Activated T-helper 2 cell treated with anti-CD3 and anti-CD28 coated beads, Interferon-gamma antibody, Interleukin-2, Interleukin-4, amounts not matched to agents 10 μg/mL and 5 μg/mL and 100 μg/mL, durations not matched to agents 14 hours and 24 hours and 36 hours (primary cell): ENCODE measurements at places on chromosomes 1 and 21.

- H3K4me1 ChIP-seq = peaks cover 16% of the 10 kb centered on the region
- H3K27ac ChIP-seq = no peak overlapping the region
- no peaks in the 10 kb centered on the region for H3K27me3 ChIP-seq
- no peak for DNase-seq
- H3K36me3 ChIP-seq = peaks cover 4% of the 10 kb centered on the region
These were observed 238 bp upstream of the SCP2 start for GRCh38 chr1:52926864-52927211.

DNA sequence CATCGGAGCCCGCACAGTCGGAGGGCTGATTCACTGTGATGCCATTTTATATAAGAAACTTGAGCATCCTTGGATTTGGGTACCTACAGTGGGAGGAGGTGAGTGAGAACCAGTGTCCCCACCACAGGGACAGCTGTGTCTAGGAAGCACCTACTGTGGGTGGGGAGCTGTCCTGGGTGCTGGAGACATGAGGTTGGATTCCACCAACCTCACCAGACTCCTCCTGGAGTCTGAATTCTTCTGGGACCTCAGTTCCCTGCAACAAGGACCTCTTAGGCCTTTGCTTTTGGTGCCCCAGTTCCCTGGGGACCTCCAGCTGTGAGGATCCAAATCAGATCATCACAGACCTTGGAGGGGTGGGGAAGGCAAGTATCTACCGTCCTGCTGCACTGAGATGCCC is 188.8 kb downstream of the PRDM16 start:
- no peak for DNase-seq
- no peaks in the 10 kb centered on the region for H3K36me3 ChIP-seq
- no peak overlapping the region for H3K27ac ChIP-seq

DNA sequence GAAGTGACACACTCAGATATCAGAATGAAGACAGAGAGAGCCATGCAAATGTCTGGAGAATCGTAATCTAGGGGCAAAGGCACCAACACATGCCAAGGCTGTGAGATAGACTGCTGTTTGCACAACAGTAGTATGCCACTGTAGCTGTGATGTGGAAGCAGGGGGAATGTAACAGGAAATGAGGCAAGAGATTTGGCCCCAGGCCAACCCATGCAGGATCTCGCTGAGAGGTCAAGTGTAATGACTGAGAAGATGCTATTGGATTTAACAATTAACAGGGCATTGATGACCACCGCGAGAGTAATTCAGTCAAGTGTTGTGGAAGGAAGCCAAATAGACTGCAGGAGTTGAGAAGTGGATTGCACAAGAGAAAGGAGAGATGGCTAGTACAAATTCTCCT is 107.3 kb upstream of the ST6GALNAC5 start:
- DNase-seq = no peak
- H3K4me3 ChIP-seq = no peak overlapping the region
- H3K27ac ChIP-seq = no peak overlapping the region

DNA sequence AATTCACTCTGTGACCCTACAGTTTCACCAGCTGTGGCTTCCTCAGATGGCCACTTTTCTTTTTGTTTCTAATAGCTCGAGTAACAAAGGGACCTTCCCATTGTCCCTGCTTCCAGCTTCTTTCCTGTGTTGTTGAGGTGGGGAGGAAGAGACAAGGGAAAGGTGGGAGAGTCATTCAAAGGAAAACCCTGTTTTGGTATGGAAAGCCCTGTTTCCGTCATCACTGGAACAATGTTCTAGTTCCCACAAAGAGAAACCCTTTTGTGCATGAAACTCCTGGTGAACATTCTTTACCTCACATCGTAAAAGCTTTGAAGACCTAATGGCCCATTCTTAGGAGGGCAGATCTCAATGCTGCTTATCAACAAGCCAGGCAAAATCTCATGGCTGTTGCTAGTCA is 62.2 kb downstream of the ABCA4 start:
- H3K27ac ChIP-seq = no peak overlapping the region
- peaks cover 19% of the 10 kb centered on the region for H3K27me3 ChIP-seq
- H3K36me3 ChIP-seq = no peaks in the 10 kb centered on the region

- H3K27ac ChIP-seq = no peak overlapping the region
- no peaks in the 10 kb centered on the region for H3K36me3 ChIP-seq
- no peaks in the 10 kb centered on the region for H3K4me1 ChIP-seq
- H3K27me3 ChIP-seq = no peaks in the 10 kb centered on the region
- DNase-seq = no peak
These were observed 43.3 kb downstream of the LRRC53 start for GRCh38 chr1:74468982-74469603.

DNA sequence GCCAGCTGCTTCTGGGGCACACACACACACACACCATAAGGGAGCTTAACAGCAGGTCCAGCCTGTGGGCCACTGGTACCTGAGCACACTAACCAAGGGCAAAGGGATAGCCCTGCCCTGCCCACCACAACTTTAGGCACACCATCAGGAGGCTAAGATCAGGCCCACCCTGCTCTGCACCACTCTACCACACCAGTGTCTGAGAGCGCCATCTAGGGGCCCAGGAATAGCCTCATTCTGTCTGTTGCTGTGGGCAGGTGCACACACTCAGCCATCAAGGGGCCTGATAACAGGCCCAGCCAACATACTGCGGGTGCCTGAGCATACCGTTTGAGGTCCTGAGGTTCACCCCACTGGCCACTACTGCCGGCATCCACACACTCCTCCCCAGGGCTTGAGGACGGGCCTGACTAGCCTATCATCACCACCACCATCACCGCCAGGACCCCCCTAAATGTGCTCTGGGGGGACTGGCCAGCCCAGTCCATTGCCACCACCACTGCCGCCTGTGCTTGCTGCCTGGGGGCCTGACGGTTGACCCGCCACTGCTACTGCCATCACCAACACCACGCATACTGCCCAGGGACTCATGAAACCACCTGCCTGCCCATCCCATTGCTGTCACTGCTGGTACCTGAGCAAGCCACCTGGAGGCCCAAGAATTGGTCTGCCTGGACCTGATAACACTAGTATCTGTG is 31.3 kb downstream of the NSL1 start:
- no peak overlapping the region for H3K27ac ChIP-seq
- H3K4me3 ChIP-seq = no peak overlapping the region
- peaks cover 43% of the 10 kb centered on the region for H3K36me3 ChIP-seq
- H3K4me1 ChIP-seq = peaks cover 11% of the 10 kb centered on the region

- H3K27ac ChIP-seq = no peak overlapping the region
- no peaks in the 10 kb centered on the region for H3K4me1 ChIP-seq
- no peak overlapping the region for H3K4me3 ChIP-seq
- DNase-seq = no peak
- H3K27me3 ChIP-seq = no peaks in the 10 kb centered on the region
- no peaks in the 10 kb centered on the region for H3K36me3 ChIP-seq
These were observed 338.4 kb downstream of the DISC1 start for GRCh38 chr1:231964961-231965360.

GRCh38 chr1:193069748-193070385 is 10.5 kb downstream of the RO60 start:
- H3K27ac ChIP-seq = no peak overlapping the region
- no peak for DNase-seq
- H3K27me3 ChIP-seq = no peaks in the 10 kb centered on the region
- peak overlapping the region; percentile 28 for H3K4me3 ChIP-seq
- H3K36me3 ChIP-seq = peaks cover 41% of the 10 kb centered on the region
- peaks cover 38% of the 10 kb centered on the region for H3K4me1 ChIP-seq

DNA sequence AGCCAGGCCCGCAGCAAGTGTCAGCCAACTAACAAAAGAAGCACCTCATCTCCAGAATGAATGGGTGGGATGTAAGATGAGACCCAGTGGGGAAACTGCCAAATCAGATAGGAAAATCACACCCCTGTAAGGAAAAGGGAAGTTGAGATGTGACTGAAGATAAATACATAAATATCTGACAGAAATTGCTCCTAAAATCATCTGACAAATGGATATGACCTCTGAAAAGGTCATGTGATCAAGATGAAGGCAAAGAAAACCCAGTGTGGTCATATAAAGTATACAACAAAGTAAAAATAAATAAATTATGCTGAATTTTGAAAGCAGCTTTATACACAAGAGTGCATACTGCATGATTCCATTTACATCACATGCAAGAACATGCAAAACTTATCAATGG is 12.7 kb downstream of the SIPA1L2 start:
- H3K4me3 ChIP-seq = no peak overlapping the region
- no peaks in the 10 kb centered on the region for H3K36me3 ChIP-seq
- peaks cover 1% of the 10 kb centered on the region for H3K4me1 ChIP-seq
- H3K27me3 ChIP-seq = peaks cover 12% of the 10 kb centered on the region
- DNase-seq = no peak

- DNase-seq = no peak
- H3K4me1 ChIP-seq = no peaks in the 10 kb centered on the region
- no peaks in the 10 kb centered on the region for H3K27me3 ChIP-seq
- no peak overlapping the region for H3K4me3 ChIP-seq
These were observed 1102.5 kb downstream of the AMY1C start for GRCh38 chr1:104852151-104852550.

DNA sequence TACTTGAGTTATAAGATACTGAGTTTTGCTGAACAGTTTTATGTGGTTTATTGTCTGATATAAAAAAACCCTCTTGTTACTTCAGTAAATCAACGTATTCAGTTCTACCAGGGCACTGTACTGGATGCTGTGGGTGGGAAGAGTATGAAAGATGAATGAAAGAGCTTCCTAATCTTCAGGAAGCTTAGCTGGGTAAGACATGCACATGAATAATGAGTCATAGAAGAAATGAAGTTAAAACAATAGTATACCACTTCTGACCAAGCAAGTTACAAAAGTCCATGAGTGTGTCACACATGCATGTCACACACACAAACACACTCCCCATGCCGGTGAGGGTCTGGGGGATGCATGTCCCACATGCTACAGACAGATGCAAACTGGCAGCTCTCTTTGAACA is 105.9 kb downstream of the SIPA1L2 start:
- H3K36me3 ChIP-seq = no peaks in the 10 kb centered on the region
- no peak overlapping the region for H3K4me3 ChIP-seq
- H3K4me1 ChIP-seq = peaks cover 6% of the 10 kb centered on the region
- H3K27me3 ChIP-seq = peaks cover 21% of the 10 kb centered on the region
- DNase-seq = no peak
- no peak overlapping the region for H3K27ac ChIP-seq

DNA sequence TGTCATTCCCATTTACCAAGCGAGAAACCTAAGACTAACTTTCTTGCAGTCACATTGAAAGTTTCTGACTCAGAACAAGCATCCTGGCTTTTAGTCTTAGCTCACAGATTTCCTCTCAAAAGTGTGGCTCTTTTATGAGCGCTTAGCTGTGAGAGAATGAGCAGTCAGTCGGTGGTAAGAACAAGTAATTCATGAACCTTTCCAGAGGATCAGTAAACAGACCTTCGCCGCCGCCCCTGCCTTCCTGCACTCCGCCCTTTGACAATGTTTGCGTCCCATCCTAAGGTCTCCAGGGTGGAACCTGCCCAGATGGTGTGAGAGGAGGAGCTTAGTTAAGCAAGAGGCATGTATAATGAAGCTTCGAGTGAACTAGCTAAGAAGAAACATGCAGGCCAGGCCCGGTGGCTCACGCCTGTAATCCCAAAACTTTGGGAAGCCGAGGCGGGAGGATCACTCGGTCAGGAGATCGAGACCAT is 142.4 kb downstream of the GLUL start:
- peaks cover 16% of the 10 kb centered on the region for H3K4me1 ChIP-seq
- peak; percentile 18 for DNase-seq
- H3K27ac ChIP-seq = peak overlapping the region; percentile 80
- H3K27me3 ChIP-seq = peaks cover 6% of the 10 kb centered on the region

DNA sequence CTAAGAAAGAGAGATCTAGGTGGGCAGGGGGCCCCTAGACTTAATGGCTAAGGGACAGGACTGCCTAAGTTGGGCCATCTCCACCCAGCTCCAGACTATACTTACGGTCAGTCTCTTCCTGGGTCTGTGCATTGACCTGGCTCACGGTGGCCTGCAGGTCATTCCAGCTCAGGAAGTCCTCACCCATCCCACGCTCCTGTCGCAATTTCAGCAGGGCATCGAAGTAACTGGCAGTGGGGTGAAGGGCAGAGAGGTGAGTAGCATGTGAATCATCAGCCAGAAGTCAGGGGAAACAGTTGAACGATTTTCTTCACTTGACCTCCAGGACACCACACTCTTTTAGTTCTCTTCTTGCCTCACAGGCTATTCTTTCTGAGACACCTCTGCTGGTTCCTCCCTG is 20.5 kb downstream of the IQGAP3 start:
- DNase-seq = no peak
- H3K36me3 ChIP-seq = peaks cover 18% of the 10 kb centered on the region
- no peak overlapping the region for H3K27ac ChIP-seq
- no peaks in the 10 kb centered on the region for H3K27me3 ChIP-seq

DNA sequence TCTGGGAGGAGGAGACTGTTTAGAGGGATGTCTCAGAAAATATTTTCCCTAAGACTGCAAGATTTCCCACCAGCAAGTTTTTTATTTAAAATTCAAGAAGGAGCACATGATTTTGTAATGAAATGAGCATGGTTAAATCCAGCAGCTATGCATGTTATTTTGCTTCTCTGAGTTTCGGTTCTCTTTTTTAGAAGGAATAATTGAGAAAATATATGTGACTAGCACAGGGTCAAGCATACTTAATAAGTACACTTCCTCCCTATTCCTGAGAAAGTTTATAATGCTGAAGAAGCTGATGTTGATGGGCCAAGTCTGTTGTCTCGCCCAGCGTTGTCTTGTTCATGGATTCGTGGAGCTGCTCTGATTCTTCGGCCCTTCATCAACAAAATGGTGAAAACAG is 51.2 kb downstream of the EXO1 start:
- no peak overlapping the region for H3K27ac ChIP-seq
- no peaks in the 10 kb centered on the region for H3K4me1 ChIP-seq
- no peaks in the 10 kb centered on the region for H3K36me3 ChIP-seq
- no peaks in the 10 kb centered on the region for H3K27me3 ChIP-seq
